ENCODE measurements at places on chromosomes 7 and 10. TPM values are rescaled to one million over a fixed set of nuclear protein-coding genes. Genes with fewer than 3 reads are reported as not detected.

Gene POU6F2
- total RNA-seq: 0.21 TPM

Gene PNLIPRP2
- total RNA-seq: 2.4 TPM

Gene INA
- total RNA-seq: not detected

Gene ZNF488
- total RNA-seq: 0.59 TPM

Gene SYT15B
- 10.2 TPM for total RNA-seq

Gene GIMAP7
- 25.7 TPM for total RNA-seq

Gene CCDC3
- 188 TPM for total RNA-seq

Gene RAB18
- 23.2 TPM for total RNA-seq

Measured in tibial nerve (tissue), 4 donors.